ENCODE measurements at places on chromosomes 16 and 17. TPM values are rescaled to one million over a fixed set of nuclear protein-coding genes. Genes with fewer than 3 reads are reported as not detected.

DNA sequence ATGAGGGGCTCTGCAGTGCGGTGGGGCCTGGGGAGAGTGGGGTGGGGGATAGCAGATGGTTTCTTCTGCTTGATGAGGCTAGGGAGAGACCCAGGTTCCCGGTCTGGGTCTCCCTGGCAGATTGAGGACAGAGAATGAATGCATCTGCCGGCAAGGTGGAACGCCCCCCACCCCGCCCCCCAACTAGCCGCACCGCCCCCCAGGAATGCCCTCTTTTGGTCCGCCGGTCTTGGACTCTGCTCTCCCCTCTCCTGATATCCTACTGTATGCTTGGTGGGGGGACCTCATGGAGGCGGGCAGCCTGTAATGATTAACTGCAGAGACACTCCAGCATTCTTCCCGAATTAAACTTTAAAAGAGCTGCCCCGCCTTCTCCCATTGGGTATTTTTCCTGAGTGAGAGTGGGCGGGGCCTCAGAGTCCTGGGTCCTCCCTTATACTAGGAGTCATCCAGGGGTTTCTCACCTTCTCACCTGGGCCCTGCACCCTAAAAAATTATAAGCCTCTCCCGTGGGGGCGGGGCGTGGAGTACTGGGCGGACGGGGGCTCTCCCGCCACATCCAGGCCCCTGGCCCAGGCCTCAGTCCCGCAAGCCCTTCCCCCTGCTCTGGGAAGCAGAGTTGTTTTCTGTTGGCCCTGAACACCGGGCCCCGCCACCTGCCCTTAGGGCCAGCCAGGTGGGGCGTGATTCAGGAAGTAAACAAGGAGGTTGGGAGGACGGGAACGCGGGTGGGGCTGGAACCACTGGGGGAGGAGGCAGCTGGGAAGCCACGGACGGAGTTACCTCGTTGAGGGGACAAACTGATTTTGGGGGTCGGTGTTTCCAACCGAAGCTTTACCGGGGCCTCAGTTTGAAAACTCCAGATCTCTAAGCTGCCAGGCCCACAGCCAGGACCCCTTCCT lies 1.5 kb downstream of the GRB7 start:
- peak; percentile 58 for DNase-seq

DNAH9 gene
- total RNA-seq, result not detected

KRT31 gene
- not detected for total RNA-seq

LGALS9B gene
- not detected for total RNA-seq

XAF1 gene
- not detected for total RNA-seq

Data from G401 (cell line).